Hematopoietic multipotent progenitor cell treated with erythropoietin and hydrocortisone succinate and interleukin-3 and kit ligand, for 8 days (in vitro differentiated cells): ENCODE measurements at places on chromosomes 1 and 21.
A peak's percentile ranks its signal among the peaks of the same experiment; 100 is the strongest.

GRCh38 chr1:183069562-183070216 lies 46.5 kb downstream of the LAMC1 start:
- no peak for DNase-seq

- no peak for DNase-seq
Measured at GRCh38 chr1:32071758-32072621, 749 bp upstream of the TMEM39B start.

- DNase-seq, result peak; percentile 17
Measured at GRCh38 chr1:185207170-185207569, 50.2 kb downstream of the SWT1 start.

DNA sequence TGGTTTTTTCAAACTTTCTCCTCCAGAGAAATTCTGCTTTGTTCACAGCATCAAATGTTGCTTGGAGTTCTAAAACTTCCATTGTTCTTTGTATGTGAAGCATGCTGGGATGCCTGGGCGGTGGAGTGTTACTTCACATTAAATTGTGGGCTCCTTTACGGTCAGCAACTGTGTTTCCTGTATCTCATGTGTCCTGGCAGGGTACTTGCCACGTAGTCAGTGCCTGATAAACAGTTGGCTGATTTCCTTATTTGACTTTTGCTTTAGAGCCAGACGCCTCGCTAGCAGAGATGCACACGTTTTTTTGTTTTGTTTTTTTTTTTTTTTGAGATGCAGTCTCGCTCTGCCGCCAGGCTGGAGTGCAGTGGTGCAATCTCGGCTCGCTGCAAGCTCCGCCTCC lies 96.7 kb downstream of the UCK2 start:
- peak; percentile 59 for DNase-seq

- no peak for DNase-seq
Measured at GRCh38 chr1:167683226-167683625, 38.6 kb upstream of the MPZL1 start.

- DNase-seq, result no peak
Measured at GRCh38 chr1:66095190-66095589, 302.5 kb downstream of the PDE4B start.

GRCh38 chr1:219587401-219587800 lies 25.5 kb downstream of the ZC3H11B start:
- no peak for DNase-seq

DNA sequence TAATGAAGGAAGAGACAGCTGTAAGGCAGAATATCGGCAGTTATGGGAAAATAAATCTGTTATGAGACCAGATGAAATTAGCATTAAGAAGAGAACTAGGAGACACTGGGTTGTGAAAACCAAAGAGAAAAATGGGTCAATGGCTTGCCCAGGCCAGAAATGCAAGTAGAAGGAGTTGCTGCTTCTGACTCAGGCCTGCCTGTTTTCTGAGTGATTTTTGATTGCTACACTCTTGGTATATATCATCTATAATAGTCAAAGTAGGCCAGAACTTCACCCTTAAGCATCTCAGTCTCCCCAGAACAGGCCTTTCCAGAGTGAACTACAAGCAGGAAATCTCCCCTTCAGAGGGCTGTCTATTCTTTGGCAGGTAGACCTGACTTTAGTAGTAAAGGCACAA lies 107.0 kb downstream of the NRIP1 start:
- no peak for DNase-seq

- no peak for DNase-seq
Measured at GRCh38 chr1:34640654-34641401, 114.0 kb upstream of the GJB5 start.

- DNase-seq, result peak; percentile 21
Measured at GRCh38 chr1:110148961-110149360, 1.3 kb upstream of the SLC6A17 start.

DNA sequence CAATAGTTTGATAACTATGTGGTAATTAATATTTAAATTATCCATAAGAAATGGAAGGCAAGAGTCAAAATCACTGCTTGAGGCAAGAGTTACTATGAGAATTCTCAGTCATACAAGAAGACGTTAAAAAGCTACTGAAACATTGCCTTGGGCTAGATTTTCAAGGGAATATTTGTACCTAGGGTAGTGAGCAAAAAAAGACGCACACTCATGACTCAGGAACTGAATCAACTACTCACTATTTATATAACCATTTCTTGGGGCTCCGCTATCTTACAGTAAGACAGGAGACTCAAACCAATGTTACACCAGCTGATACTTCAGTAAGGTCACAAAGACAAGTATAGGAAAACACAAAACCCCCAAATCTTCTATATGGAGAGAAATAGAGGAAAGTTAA lies 151.5 kb upstream of the RNPC3 start:
- DNase-seq, result no peak

- no peak for DNase-seq
Measured at GRCh38 chr1:185044387-185044786, 971 bp upstream of the RNF2 start.

DNA sequence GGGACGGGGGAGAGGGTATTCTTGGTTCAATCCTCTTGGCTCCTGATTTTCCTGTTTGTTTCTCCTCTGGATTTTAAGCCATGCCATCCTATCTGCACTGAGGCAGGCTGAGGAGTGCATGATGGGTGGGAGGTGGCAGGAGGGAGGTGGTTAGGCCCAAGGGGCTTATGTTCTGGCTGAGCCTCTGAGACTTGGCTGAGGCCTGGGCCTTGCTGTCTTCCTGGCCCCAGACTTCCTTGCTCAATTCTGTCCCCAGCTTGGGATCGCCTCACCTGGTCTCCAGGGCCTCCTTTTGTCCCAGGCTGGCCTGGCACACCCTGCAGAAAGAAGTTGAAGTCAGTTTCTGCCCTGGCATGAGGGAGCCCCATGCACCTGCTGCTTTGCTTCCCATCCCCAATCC lies 11.2 kb downstream of the COL9A2 start:
- no peak for DNase-seq

DNA sequence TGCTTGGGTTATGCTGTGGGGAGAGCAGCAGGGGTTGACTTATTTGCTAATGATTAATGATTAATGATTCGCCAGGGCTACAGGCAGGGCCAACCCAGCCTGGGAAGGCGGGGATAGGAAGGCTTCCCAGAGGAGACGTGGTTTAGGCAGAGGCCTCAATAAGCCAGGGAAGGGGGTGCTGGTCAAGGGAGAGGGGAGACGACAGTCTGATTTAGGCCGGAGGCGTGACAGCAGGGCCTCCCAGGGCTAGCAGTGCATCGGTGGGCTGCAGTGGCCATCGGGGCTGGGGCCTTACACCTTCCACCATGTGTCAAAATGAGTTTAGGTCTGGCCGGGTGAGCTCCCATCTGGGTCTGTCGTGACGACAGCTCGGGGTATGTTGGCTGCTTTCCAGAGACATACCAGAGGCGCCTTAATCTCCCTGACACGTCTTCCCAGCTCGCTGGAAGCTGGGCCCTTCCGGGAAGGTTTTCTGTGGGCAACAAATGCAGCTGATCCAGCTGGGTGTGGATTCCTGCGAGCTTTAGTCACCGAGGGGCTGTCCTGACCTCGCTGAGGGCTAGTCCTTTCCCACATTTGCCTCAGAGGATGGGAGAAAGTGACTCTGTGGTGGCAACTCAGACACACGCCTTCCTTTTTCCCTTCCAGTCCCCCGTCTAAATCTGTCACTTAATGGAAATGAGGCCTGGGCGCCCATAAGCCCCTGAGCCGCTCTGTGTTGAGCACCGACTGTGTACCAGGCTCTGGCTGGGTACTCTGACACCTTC lies 3.7 kb upstream of the SLC1A7 start:
- no peak for DNase-seq

DNA sequence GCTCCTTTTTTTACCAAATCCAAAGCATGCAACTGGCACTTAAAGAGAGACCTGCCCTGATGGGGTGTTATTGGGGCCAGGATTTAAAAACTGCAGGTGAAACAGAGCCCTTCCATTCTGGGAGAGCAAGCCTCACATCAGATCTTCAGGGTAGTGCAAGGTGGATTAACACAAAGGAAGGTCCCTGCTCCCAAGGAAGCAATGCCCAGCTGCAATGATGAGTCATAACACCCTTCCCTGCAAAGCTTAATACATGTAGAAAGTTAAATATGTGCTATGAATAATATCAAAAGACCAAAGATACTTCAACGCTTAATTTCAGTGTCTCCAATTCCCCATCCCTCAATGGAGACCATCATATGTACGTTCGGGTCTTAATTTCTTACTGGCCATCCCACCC lies 508.0 kb downstream of the OMA1 start:
- DNase-seq, result no peak

- no peak for DNase-seq
Measured at GRCh38 chr1:231369282-231369681, 31.2 kb downstream of the SPRTN start.

DNA sequence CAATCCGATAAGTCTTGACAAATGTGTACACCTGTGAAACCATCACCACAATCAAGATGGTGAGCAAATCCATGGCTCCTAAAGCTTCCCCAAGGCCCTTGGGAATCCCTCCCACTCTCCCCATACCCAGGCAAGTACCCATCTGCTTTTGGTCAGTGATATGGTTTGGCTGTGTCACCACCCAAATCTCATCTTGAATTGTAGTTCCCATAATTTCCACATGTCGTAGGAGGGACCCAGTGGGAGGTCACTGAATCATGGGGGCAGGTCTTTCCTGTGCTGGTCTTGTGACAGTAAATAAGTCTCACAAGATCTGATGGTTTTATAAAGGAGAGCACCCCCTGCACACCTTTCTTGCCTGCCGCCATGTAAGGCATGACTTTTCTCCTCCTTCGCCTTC lies 14.6 kb upstream of the GUCA2B start:
- DNase-seq, result no peak

GRCh38 chr1:153774780-153775457 lies at the start of gene SLC27A3:
TSS of gene SLC27A3 (plus strand) at chr1:153775407. CDS start at chr1:153775498, 91 bp downstream.
- peak; percentile 60 for DNase-seq

DNA sequence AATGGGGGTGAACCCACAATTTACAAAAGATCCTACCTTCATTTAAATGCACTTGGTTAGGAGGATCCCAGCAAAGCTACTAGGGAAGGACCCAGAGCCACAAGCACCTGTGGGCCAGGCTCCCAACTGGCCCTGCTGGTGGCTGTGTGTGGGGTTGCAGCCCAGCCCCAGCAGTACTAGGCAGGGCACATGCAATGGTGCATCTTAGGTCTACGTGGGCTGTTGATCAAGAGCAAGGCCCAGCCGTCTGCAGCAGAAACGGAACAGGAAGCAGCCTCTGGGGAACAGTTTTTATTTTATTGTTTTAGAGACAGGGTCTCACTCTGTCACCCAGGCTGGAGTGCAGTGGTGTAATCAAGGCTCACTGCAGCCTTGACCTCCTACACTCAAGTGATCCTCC lies 134.1 kb upstream of the RAB4A start:
- no peak for DNase-seq

- DNase-seq, result no peak
Measured at GRCh38 chr1:29963946-29964345, 727.6 kb downstream of the PTPRU start.

DNA sequence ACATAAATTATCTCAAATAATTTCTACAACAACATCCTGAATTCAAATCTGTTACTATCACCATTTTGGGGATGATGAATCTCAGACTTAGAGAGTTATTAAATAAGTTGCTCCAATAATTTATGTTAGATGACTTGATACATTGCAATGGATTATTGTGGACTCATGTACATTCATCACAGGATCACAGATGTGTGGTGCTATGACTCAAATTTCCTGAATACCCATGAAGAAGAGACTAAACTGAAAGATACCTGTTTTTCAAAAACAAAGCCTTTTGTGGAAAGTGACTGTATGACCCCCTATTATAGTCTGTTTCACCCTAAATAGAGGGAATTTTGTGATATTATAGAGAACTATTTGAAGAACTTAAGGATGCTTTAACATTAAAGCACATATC lies 315.0 kb downstream of the PLA2G4A start:
- no peak for DNase-seq

GRCh38 chr1:19647643-19648042 lies 3.5 kb downstream of the NBL1 start:
- DNase-seq, result no peak

- no peak for DNase-seq
Measured at GRCh38 chr1:32972814-32973428, 8.3 kb upstream of the RNF19B start.

DNA sequence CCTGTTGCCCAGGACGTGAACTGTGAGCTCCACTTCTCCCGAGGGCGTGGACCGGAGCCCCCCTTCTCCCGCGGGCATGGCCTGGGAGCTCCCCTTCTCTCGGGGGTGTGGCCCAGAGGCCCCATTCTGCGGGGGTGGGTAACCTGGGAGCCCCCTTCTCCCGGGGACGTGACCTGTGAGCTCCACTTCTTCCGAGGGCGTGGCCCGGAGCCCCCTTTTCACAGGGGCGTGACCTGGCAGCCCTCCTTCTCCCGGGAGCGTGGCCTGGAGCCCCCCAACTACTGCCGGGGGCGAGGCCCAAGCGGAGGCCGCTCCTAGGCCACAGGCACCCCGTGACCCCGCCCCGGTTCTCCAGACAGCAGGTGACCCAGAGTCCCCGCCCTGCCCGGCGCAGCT lies 320 bp downstream of the C1orf174 start:
- DNase-seq, result no peak

DNA sequence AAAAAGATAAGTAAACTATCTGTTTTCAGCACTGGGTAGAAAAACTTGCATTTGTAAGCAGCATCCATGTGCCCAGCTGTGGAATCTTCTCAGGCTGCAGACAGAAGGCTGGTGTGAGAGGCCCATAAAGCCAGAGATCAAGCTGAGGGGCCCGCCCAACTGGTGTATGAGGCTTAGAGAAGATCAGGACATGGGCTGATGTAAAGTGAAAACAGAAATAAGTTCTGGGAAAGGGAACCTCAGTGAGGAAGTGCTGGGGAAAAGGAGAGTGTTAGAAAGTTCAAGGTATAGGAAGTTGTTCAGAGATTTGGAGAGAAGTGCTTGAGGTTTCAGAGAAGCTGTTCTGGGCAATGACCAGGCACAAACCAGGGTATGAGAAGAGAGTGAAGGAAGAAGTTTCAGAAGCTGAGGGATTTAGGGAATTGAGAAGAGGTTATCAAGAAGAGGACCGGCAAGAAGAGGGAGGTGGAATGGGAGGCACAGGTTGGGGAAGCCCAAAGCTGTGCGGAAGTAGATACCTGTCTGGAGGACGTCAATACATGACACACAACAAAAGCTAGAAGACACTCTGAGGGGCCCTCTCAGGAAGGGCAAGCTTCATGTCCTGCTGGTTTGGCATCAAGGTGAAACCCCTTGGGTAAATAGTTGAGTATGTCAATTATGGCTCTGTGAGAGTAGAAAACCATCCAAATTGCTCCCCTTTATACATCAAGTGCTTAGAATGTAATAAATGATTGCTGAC lies 2.7 kb upstream of the CD5L start:
- no peak for DNase-seq

- DNase-seq, result no peak
Measured at GRCh38 chr1:78441921-78442320, 48.9 kb upstream of the PTGFR start.

GRCh38 chr1:89826594-89826993 lies 5.8 kb downstream of the LRRC8D start:
- DNase-seq, result no peak

- no peak for DNase-seq
Measured at GRCh38 chr1:5502311-5503194, 489.7 kb downstream of the NPHP4 start.

GRCh38 chr1:63135174-63135512 lies 187.2 kb upstream of the FOXD3 start:
- no peak for DNase-seq
